AG09319 (cell line): ENCODE measurements at places on chromosomes 4 and X.

DNA sequence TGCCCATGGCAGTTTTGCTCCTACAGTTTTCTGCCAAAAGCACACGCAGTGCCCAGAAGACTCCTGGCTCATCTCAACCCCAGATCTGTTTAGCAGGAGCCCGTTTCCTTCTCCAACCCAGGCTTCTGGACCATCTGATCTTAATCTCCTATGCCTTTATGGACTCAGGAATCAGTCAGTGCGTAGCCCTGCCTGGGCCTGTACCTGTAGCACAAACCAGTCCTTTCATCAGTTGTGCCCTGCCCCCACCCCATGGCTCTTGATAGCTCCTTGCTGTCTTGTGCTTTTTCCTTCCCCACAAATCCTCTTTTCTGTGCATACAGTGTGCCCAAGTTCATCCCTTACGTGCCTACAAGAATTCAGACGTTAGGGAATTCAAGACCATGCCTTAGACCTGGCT, 1.5 kb downstream of the ZNF718 start:
- DNase-seq = no peak

GRCh38 chr4:169345316-169345721, 74.6 kb upstream of the SH3RF1 start:
- DNase-seq = no peak

GRCh38 chrX:134180601-134181274, 56.2 kb upstream of the CCDC160 start:
- DNase-seq = no peak

- DNase-seq = no peak
These were observed 52.8 kb downstream of the FAM47C start for GRCh38 chrX:37060999-37061398.
